CD4-positive, alpha-beta memory T cell (primary cell): ENCODE measurements at places on chromosomes 3 and 15.

GRCh38 chr3:23114432-23114831, 88.7 kb upstream of the UBE2E2 start:
- no peak for DNase-seq
- H3K27me3 ChIP-seq, result no peaks in the 10 kb centered on the region
- no peaks in the 10 kb centered on the region for H3K4me1 ChIP-seq
- H3K27ac ChIP-seq, result no peak overlapping the region

DNA sequence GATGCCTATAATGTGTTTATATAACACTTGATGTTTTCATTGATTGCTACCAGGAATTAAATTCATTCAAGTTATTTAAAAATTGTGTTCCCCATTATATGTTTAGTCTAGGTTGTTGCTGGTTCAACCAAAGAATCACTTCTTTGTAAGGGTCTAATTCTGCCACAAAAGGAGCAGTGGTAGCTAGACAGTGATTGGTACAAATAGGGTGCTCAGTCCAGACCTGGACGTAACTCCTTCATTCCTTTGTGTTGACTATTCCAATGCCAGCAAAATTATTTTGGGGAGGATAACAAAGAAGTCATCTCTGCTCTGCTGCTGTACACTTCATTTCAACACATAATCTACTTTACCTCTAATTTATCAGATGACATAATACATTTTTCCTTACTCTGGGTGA, 1.2 kb downstream of the CHMP2B start:
- H3K27me3 ChIP-seq, result no peaks in the 10 kb centered on the region
- DNase-seq, result no peak
- no peak overlapping the region for H3K27ac ChIP-seq
- H3K4me3 ChIP-seq, result peak overlapping the region; percentile 92
- no peaks in the 10 kb centered on the region for H3K36me3 ChIP-seq

- no peaks in the 10 kb centered on the region for H3K27me3 ChIP-seq
- no peak overlapping the region for H3K27ac ChIP-seq
- DNase-seq, result no peak
- peaks cover 28% of the 10 kb centered on the region for H3K4me1 ChIP-seq
Measured at GRCh38 chr15:60128710-60129109, 124.6 kb downstream of the FOXB1 start.

GRCh38 chr3:168051531-168052471, 43.9 kb downstream of the GOLIM4 start:
- no peaks in the 10 kb centered on the region for H3K27me3 ChIP-seq
- no peaks in the 10 kb centered on the region for H3K36me3 ChIP-seq
- H3K4me1 ChIP-seq, result no peaks in the 10 kb centered on the region
- no peak for DNase-seq
